Progenitor cell of endocrine pancreas (in vitro differentiated cells): ENCODE measurements at places on chromosomes 6 and 20. TPM values are rescaled to one million over a fixed set of nuclear protein-coding genes. Genes with fewer than 3 reads are reported as not detected.
A peak's percentile ranks its signal among the peaks of the same experiment; 100 is the strongest.

The WFDC12 gene
- not detected in 2 replicates for total RNA-seq

- no peak overlapping the region for H3K4me3 ChIP-seq
- H3K4me1 ChIP-seq = no peaks in the 10 kb centered on the region
- H3K27me3 ChIP-seq = peaks cover 52% of the 10 kb centered on the region
- H3K27ac ChIP-seq = no peak overlapping the region
- H3K36me3 ChIP-seq = no peaks in the 10 kb centered on the region
Observed at GRCh38 chr20:667351-668034, 8.1 kb downstream of the SCRT2 start.

DNA sequence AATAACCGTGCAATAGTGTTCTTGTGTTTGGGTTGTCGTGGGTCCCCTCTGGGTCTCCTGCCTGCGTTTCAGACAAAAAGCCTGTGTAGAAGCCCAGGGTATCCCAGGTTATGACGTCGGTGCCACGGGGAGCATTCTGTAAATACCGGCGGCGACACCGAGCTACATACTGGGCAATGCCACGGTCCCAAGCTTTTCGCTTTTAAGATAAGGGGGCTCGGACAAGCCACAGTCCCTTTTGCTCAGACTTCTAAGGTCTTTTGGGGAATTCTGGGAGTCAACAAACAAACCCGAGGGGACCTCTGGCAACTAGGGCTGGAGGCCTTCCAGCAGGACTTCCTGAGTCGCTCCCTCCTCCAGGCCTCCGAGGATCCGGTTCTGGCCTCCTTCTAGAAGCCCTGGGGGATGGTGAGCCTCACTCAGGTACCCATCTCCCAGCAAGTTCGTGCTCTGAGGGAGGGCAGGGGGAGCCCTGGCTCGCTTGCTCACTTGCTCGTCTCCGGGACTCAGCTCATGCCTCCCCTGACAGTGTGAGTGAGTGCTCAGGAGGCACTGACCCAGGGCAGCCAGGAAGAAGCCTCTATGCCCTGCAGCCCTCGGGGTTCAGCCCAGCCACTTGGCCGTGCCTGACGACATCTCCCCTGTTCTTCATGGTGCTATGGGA is 62.4 kb upstream of the MRPS10 start:
- H3K27me3 ChIP-seq = no peaks in the 10 kb centered on the region
- H3K4me3 ChIP-seq = no peak overlapping the region
- no peaks in the 10 kb centered on the region for H3K36me3 ChIP-seq
- H3K27ac ChIP-seq = no peak overlapping the region

DNA sequence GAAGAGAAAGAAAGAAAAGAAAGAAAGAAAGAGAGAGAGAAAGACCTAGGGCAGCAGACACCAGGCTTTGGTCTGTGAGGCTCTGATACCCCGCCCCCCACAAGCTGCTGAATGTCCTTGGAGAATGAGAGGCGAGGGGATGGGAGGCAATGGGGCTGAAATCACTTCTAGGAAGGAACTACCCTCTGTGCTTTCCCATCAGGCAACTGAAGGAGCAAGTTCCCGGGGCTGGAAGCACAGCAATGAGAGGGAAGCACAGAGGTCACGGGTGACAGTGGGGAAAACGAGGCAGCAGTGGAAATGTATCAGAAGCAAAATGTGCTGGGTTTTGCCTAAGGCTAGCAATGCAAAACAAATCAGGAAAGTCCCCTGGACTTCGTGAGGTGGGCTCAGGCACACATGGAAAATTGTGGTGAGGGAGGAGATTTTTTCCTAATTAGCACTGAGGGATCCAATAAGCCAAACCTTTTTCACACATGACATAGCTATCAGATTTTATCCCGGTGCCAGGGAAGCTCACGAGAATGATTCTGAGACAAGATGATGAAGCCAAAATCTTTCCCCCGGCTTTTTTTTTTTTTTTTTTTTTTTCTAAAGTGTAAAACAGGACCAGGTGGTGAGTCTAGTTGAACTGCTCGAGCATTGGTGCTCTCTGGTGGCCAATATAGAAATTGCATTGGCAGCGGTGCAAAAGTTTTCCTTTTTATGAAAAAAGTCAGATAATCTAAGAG is 16.8 kb upstream of the ARFGEF2 start:
- DNase-seq = peak; percentile 46
- no peak overlapping the region for H3K4me3 ChIP-seq

DNA sequence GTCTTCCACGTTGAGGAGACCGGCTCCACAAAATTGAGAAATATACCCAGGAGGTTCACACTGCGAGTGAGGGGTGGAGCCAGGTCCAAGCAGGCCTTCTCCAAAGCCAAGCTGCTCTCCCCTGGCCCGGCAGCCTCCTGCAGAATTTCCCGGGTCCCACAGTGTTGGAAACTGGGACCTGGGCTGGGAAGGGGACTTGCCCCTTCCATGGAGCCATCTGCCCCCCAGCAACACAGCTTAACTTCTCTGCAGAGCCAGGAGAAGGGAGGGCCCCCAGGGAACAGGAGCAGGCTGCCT is 35.4 kb downstream of the MDFI start:
- H3K27ac ChIP-seq = no peak overlapping the region
- peaks cover 1% of the 10 kb centered on the region for H3K4me1 ChIP-seq
- DNase-seq = no peak
- H3K27me3 ChIP-seq = peaks cover 51% of the 10 kb centered on the region

- H3K4me3 ChIP-seq = no peak overlapping the region
- H3K4me1 ChIP-seq = peaks cover 5% of the 10 kb centered on the region
- H3K36me3 ChIP-seq = peaks cover 6% of the 10 kb centered on the region
- no peak overlapping the region for H3K27ac ChIP-seq
- H3K27me3 ChIP-seq = no peaks in the 10 kb centered on the region
Observed at GRCh38 chr20:8918145-8918544, 150.7 kb upstream of the PLCB4 start.

DNA sequence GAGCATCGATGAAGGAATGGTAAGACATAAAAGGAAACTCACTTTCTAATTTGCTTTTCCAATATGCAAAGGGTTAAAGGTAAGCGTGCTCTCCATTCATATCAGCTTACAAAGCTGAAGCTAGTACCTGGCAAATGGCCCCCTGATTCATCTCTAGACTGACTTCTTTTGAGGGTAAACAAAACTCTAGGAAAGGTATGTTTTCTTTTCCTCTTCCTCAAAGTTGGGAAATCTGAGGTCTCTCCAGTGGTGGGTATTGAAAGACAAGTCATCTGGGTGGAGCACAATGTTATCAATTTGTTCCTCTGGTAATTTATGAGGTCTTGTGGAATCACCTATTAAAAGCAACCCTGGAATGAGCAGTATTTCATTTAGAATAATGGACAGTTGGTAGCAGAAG is 7.9 kb upstream of the FBXO30 start:
- H3K27me3 ChIP-seq = no peaks in the 10 kb centered on the region
- no peaks in the 10 kb centered on the region for H3K4me1 ChIP-seq
- H3K36me3 ChIP-seq = peaks cover 1% of the 10 kb centered on the region
- DNase-seq = no peak
- no peak overlapping the region for H3K27ac ChIP-seq

GRCh38 chr6:88135578-88136114 is 30.5 kb downstream of the CNR1 start:
- no peak overlapping the region for H3K27ac ChIP-seq
- DNase-seq = no peak
- H3K27me3 ChIP-seq = no peaks in the 10 kb centered on the region
- peaks cover 4% of the 10 kb centered on the region for H3K4me1 ChIP-seq
- no peaks in the 10 kb centered on the region for H3K36me3 ChIP-seq

GRCh38 chr20:62676976-62677375 is 31.7 kb upstream of the NTSR1 start:
- no peak overlapping the region for H3K27ac ChIP-seq
- DNase-seq = no peak
- no peaks in the 10 kb centered on the region for H3K4me1 ChIP-seq
- H3K4me3 ChIP-seq = no peak overlapping the region
- H3K36me3 ChIP-seq = peaks cover 1% of the 10 kb centered on the region

DNA sequence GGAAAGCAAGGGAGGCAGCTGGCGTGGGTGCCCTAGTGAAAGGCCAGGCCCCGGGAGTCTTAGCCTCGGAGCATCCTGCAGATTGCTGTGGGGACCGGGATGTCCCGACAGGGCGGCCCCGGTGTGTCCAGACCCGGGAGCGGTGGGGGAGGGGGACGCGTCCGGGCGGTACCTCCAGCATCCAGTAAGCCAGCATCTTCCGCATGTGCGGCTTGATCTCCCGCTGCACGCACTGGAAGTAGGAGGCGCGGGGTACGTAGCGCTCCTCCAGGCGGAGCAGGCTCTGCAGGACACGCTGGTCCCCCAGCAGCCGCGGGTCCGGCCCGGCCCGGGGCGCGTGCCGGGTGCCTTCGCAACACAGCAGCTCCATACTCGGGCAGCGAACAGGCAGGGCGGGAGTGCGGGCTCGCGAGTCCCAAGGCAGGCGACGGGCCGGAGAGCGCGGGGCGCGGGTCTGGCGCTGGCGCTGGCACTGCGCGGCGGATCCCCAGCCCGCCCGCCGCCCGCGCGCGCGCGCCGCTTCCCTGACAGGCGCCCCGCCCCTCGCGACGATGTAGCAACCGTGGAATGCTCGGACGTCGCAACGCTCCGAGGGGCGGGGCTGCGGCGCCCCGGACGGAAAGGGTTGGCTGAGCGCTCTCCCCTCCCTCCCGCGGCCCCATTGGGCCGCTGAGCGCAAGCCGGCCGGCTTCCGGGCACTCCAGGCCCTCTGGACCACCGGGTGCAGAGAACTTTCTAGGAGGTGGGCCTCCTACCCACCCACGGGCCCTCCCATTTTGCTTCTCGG is at the start of gene CCND3:
TSS of gene CCND3 (minus strand) at position 529 of the 787 bp plus-strand sequence. CDS start at position 370, 159 bp downstream.
- H3K4me3 ChIP-seq = peak within 1 kb of the TSS; percentile 74
- DNase-seq = peak; percentile 72
- H3K4me1 ChIP-seq = peaks cover 10% of the 10 kb centered on the region
- peaks cover under 1% of the 10 kb centered on the region for H3K36me3 ChIP-seq

DNA sequence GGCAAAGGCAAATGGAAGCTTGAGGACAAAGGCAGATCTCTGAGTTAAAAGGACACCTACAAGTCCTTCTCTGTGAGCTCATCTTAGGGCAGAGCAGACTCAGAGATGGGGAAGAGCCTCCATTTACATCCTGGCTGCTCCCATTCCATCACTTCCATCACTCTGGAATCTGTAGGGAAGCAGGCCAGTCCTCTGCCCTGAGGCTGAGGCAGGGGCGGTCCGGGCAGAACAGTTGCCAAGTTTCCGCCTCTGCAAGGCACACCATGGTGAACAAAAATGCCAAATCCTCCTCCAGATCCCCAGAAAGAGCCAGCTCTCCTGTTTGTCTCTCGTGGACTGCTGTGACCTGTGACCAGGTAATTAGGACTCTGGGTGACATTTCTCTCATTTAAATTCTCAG is 209.6 kb upstream of the SSTR4 start:
- peaks cover 5% of the 10 kb centered on the region for H3K4me1 ChIP-seq
- no peak overlapping the region for H3K27ac ChIP-seq
- no peak for DNase-seq
- no peaks in the 10 kb centered on the region for H3K36me3 ChIP-seq

DNA sequence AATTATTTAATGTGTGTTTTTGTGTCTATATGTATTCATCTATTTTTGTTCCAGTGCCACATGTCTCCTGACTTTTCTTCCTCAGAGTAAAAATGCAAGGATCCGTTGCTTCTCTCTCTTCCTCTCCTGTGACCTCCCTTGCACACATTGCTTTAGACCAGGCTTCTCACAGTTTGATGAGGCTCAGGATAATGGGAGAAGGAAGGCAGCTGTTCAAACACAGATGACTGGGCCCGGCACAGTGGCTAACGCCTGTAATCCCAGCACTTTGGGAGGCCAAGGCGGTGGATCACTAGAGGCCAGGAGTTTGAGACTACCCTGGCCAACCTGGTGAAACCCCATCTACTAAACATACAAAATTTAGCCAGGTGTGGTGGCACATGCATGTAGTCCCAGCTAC is 241.9 kb downstream of the SAMD5 start:
- H3K27ac ChIP-seq = no peak overlapping the region
- H3K4me1 ChIP-seq = peaks cover 11% of the 10 kb centered on the region
- DNase-seq = no peak
- H3K36me3 ChIP-seq = peaks cover 2% of the 10 kb centered on the region

DNA sequence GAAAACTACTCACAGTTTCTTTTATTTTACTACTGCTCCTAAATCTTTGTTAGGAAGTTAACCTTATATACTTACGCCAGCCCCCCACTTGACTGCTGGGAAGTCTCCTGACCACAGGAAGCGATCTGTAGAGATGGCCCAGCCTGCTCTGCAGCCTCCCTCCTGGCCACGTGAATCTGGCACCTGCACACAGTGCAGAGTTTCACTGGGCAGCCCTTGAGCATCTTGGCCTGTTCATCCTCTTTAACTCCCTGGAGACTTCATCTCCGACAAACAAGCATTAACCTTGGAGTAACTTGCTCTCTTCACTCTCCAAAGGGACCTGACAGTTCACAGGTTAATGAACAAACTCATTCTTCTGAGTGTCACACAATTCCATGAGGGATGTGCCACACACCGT is 294.1 kb downstream of the BTBD9 start:
- H3K4me3 ChIP-seq = no peak overlapping the region
- no peaks in the 10 kb centered on the region for H3K4me1 ChIP-seq
- H3K36me3 ChIP-seq = no peaks in the 10 kb centered on the region
- DNase-seq = no peak

GRCh38 chr6:144588697-144589325 is 303.7 kb downstream of the UTRN start:
- peaks cover 17% of the 10 kb centered on the region for H3K36me3 ChIP-seq
- no peak overlapping the region for H3K27ac ChIP-seq

- no peak for DNase-seq
- H3K27ac ChIP-seq = no peak overlapping the region
- H3K27me3 ChIP-seq = peaks cover 2% of the 10 kb centered on the region
- no peak overlapping the region for H3K4me3 ChIP-seq
- peaks cover 13% of the 10 kb centered on the region for H3K4me1 ChIP-seq
- H3K36me3 ChIP-seq = peaks cover 3% of the 10 kb centered on the region
Observed at GRCh38 chr20:53212018-53212417, 239.9 kb downstream of the TSHZ2 start.

DNA sequence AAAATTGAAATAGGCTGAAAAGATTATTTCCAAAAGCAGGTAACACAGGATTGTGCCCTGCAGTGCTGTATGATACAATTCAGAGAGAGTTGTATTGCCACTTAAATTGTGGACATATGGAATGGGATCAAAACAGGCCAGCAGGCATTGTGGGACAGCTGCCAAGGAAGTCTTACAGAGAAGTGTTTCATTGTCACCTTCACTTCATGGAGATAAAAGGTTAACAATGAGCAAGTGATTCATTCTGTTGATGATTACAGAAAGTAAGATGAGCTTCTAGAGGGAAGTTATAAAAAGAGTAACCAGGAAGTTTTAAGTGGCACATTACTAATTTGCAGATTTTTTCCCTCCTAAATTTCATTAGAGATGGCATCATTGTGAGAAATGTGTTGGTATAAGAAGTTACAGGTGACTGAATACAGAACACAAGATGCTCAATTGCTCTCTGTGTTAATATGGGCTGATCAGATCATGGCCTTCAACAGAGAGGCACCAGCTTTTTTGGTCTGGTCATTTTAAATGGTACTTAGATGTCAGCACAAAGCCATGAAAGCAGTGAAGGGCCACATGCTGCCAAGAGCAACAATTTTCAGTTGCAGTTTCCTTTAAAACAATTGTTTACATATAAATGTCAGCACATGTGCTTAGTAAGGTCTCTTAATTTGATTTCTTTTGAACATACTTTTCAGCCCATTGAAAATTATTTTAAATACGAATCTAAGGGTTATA is 402.5 kb upstream of the FKBP1C start:
- peaks cover 12% of the 10 kb centered on the region for H3K4me1 ChIP-seq
- H3K27me3 ChIP-seq = no peaks in the 10 kb centered on the region
- H3K27ac ChIP-seq = no peak overlapping the region
